Cortex of kidney (tissue), 1 donor: ENCODE measurements at places on chromosomes 12 and 14.

- DNase-seq = no peak
Observed at GRCh38 chr14:31926123-31926522, 151.0 kb upstream of the ARHGAP5 start.

GRCh38 chr14:35406506-35407305, 2.2 kb upstream of the NFKBIA start:
- DNase-seq = no peak

- DNase-seq = no peak
Observed at GRCh38 chr12:7989827-7990491, 42.6 kb upstream of the FOXJ2 start.

- DNase-seq = no peak
Observed at GRCh38 chr14:32627545-32628298, 298.6 kb downstream of the AKAP6 start.

DNA sequence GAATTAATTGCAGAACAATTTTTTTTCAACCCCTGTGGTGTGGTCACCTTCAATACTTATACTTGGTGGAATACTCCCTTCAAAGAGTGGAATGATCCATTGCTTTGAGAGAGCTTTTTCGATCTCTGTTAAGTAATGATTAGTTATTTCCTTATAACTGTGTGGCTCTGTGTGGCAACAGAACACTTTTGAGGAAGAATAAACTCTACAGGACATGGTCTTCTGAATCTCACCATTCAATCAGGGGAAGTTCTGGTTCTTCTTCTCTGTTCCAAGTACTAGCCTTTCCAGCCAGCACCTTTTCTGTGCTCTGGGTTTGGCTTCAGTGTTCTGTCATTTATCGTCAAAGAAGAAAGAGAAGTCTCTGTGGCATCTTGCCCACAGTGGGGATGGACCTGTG, 369.2 kb downstream of the ZFP36L1 start:
- no peak for DNase-seq

DNA sequence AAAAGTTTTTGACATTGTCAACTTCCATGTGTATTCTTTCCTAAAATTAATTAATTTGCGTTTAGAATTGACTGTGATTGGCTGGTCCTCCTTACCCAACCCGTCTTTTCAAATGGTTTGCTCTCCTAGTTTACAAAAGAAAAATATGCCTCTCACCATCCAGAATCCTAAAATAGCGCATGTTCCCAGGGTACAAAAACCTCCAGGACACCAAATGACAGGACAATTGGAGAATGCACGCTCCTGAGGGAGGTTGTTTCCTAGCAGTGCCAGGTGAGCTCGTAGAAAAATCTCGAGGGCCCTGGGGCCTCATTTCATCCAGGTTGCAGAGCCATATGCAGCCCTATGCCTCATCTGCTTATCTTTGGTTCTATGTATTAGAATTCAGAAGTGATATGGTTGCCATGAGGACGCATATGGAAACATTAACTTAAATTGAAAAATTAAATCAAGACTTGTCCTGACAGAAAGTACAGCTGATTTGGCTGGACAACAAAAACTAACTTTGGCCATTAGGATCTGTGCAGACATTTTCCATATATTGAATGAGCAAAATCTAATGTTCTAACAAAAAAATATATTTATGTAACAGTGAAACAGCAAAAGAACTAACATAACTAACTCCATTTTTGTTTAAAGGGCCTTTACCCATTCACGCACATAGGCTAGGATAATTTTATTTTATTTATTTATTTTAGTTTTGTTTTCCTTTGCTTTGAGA, 28.2 kb upstream of the EGLN3 start:
- DNase-seq = no peak

DNA sequence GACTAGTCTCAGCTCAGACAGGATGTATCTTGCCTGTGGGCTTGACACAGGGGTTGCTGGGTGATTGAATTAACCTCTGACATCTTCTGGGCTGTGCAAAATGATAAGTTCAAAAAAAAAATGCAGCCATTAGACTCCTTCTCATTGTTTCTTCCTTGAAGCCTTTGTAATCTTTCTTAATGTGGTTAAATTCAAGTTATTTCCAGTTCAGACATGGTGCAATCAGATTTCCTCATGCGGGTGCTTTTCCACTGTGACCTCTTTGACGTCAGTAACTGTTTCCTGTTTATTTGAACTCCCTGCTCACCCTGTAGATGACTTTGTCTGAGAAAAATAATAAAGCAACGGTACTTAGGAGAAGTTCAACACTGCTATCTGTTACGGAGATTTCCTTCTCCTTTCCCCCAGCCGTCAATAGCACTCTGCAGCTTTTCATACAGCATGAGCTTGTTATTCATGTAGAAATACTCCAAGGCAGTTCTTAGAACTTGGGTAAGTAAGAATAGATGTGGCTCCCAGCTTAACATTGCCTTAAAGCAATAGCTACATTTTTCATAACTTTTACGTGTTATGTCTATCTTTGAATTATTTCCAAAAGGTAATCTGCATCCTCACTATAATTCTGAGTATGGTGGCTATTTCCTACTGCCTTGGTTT, 155.5 kb downstream of the PRKCH start:
- DNase-seq = no peak

- DNase-seq = no peak
Observed at GRCh38 chr14:38592764-38593442, 337.0 kb upstream of the CLEC14A start.

DNA sequence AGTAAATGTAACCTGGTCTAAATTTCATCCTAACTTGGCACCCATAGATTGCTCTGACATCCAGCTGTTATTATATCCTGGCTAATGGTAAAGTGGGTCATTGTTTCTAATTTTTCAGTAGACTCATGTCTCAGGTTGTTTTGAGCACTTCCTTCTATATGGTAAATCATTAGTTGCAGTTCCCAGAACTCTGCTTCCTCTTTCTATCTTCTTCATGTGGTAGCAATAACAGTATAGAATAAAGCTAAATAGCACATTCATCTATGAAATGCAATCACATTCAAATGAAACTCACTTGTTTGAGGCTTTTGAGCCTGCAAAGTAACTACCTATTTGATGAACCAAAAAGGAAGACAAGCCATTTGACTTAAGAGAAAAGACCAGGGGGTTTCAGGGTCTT, 65.1 kb upstream of the GZMB start:
- DNase-seq = no peak

GRCh38 chr12:105822131-105823105, 316.3 kb downstream of the NUAK1 start:
- no peak for DNase-seq

- DNase-seq = no peak
Observed at GRCh38 chr12:130316251-130316650, 21.4 kb upstream of the PIWIL1 start.

DNA sequence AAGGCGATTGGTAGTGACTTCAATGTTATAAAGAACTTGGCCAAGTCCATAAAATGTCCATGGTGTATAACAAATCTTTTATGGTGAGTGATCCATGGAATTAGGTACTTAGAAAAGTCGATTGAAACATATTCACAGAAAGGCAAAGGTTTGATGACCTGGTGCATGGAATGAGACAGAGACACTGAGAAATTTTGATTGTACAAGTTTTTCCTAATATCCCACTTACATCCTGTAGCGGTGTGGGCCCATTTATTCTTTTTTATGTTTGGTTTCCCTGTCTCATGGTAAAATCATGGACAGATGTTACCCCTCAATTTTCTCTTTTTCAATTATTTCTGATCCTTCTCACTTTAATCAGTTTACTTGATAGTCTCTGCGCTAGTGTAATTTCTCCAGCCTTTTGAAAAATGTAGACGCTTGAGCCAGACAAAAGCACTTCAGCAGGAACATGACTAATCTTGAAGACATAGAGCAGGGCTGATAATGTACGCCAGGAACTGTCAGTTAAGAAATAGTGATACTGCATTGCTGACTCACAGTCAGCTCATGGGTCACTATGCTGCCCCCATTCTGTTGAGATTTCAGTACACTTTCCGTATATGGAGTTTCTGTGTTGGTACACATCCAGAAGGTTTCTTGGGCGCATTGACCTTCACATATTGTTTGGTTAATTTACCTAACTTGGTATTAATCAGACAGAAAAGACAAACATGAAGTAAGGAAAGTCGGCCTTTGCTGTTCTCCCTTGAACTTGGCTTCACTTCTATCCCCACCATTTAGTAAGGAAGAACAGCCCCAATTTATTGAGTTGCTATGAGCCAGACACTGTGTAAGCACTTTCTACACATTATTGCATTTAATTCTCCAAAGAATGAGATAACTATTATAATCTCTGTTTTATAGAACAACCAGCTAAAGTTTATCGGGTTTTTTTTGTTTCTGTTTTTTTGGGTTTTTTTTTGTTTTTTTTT, 841.7 kb downstream of the DIO2 start:
- no peak for DNase-seq

DNA sequence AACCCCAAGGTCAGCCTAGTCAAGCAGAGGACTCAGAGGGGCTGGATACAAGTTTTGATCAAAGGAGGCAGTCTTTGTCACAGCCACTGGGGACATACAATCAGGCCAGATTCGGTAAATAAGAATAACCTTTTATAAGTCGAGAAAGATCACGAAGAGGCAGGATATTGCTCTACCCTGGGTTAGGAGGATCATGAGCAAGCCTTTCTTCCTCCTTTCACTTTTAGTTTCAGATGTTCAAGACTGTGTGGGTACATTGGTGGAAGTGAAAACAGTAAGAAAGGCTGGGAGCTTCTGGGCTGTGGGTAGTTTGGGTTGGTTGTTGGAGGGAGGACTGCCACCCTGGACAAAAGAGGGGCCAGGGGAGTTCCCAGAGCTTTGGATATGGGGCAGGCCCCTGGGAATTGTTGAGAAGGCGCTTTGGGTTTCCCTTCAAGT, 127.7 kb downstream of the SNAPC1 start:
- no peak for DNase-seq

DNA sequence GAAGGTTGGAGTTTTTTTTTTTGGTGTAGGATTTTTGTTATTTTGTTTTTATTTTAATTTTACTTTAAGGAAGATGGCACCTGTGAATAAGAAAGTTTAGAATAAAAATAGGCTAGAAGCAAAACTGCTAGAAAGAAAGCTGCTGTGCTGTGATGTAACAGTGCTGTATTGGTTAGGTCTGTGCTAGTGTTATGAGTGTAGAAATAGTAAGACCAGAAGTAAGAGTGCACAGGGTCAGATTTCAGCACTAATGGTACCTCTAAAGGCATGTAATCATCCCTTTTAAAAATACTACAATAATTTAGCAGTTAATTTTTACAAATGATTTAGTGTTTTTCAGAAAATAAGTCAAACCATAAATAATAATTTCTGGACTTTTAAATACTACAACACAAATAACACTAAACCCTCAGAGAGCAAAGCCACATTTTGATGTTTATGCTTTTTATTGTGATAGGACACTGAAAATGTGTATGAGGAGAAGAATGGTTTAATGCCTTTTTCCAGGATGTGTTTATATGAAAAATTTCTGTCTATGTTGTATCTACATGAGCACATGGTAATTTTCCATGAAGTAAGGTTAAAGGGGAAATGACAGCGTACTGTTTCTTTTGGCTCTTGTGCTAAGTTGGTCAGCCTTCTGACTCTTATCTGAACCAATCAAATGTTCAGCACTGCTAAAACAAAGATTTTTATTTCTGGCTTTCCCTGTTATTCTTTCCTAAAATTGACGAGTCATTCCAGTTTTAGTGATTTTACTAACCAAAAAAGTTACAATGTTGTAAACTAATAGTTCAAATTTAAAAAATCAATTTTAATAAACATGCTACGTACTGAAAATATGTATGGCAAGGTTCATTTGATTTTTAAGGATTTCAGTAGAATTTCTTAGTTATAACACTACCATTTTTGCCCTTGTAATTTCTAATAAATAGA, 96.1 kb downstream of the PPHLN1 start:
- no peak for DNase-seq

- no peak for DNase-seq
Observed at GRCh38 chr14:66081594-66082376, 404.4 kb upstream of the CCDC196 start.

GRCh38 chr12:105933671-105934665, 204.8 kb downstream of the NUAK1 start:
- DNase-seq = no peak

- DNase-seq = no peak
Observed at GRCh38 chr14:103855734-103856095, 8.3 kb upstream of the PPP1R13B start.

GRCh38 chr14:99427632-99428300, 52.9 kb downstream of the SETD3 start:
- no peak for DNase-seq

DNA sequence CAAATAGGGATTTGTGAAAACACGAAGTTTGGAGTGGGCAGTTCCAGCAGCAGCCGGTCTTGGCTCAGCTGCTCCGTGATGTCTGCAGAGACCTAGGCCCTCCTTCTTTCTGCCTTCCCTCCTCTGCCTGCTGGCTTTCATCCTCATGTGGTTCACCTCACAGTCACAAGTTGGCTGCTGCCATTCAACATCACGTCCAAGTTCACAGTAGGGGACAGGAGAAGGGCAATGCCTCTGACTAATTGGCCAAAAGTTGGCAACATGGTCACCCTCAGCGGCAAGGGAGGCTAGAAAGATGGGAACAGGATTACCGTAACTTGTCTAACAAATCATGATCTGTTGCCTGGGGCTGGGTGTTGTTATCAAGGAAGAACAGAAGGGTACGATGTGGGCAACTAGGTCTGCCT, 7.8 kb upstream of the CACNA2D4 start:
- no peak for DNase-seq

DNA sequence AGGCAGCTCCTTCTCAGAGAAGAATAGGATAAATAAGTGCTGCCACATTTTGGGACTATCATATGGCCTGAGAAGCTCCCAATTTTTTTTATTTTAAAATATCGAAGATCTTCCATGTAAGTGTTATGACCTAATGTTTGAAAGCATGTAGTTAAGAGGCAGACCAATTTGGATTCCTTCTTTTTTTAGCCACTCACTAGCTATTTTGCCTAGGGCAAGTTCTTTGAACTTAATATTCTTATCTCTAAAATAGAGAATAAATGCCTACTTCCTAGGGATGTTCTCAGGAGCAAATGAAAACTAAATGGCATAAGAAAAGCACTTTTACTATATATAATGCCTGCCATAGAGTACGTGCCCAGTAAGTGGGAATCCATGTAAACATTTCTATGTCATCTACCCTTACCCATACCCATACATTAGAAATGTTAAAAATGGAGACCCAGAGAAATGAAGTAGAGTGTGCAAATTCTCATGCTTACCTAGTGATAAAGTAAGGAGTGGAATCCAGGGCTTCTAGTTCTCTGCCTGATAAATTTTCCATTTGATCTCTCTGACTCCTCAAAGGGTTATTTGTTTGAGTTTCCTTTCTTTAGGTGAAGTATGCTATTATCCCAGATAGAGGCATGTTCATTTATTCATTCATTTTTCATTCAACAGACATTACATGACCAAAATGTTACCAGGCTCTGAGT, 148.3 kb downstream of the TGFB3 start:
- no peak for DNase-seq

- no peak for DNase-seq
Observed at GRCh38 chr12:27333403-27334009, 870 bp downstream of the BMAL2 start.

- DNase-seq = no peak
Observed at GRCh38 chr14:54749727-54750126, 152.9 kb downstream of the GCH1 start.

GRCh38 chr14:41868396-41868795, 261.7 kb downstream of the LRFN5 start:
- no peak for DNase-seq

GRCh38 chr12:48422060-48422459, 50.3 kb upstream of the ANP32D start:
- no peak for DNase-seq
